ENCODE measurements at places on chromosomes 1 and 21. TPM values are rescaled to one million over a fixed set of nuclear protein-coding genes. Genes with fewer than 3 reads are reported as not detected.

DNA sequence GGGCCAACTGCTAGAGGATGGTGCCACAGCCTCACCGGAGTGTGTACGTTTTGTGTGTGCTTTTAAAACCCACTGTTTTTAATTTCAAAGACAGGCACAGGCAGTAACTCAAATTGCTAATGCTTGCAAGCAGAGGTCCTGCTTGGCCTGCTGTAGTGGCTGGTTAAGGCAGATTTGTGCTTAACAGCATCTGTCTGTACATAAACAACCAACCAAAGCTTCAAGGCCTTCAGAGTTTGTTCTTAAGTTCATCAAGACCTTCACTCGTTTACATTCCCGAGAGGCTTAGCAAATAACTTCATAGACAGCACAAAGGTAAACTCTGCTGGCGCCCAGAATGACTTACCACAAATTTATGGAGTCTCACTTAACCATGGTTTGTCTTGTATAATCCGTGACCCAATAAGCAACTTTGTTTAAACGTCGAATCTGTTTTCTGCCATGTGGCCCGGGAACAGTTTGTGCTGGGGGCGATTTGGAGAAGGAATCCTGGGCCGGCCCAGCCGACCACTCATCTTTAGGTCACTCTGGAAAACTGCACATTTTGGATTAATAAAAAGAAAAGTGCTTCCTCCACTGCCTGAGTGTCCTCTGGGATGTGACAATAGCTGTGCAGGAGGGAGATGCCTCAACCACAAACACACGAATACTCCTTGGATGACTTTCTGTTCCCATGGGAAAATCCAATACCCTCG, 58.1 kb downstream of the CAPZB start:
- peak; percentile 87 for DNase-seq

The RPTN gene
- polyA plus RNA-seq, result not detected

The LCE6A gene
- polyA plus RNA-seq, result not detected

The DAB1 gene
- 0.41 TPM for polyA plus RNA-seq

The FAM131C gene
- 0.56 TPM for polyA plus RNA-seq

GRCh38 chr1:85372683-85373377, 92.1 kb downstream of the DDAH1 start:
- peak; percentile 50 for DNase-seq

The MTARC2 gene
- polyA plus RNA-seq, result 2.6 TPM

The RNU1-2 gene
- not detected for polyA plus RNA-seq

DNA sequence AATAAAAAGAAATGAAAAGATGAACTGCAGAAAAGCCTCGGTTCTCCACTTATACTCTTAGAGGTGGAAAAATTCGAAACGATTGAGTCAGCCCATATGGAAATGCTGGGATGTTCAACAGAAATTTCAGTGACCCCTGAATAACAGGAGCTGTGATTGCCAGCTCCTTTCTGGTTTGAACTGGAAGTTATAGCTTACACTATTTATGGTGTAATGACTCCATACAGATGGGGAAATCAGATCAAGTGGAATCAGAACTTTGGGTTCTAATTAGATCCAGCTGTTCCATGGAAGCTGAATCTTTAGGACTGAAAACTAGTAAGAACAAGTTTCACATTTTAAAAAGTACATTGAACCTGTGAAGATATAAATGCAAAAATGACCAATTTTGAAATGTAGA, 569.3 kb upstream of the ZRANB2 start:
- DNase-seq, result peak; percentile 48

- peak; percentile 43 for DNase-seq
Measured at GRCh38 chr21:17461582-17461981, 51.3 kb upstream of the CXADR start.

GRCh38 chr1:91124290-91124985, 102.6 kb upstream of the ZNF644 start:
- no peak for DNase-seq

GRCh38 chr1:87560137-87560536, 231.5 kb downstream of the LMO4 start:
- no peak for DNase-seq

The DISC1 gene
- 2.2 TPM for polyA plus RNA-seq

GRCh38 chr1:31834501-31834900, 18.7 kb upstream of the SPOCD1 start:
- DNase-seq, result no peak

GRCh38 chr1:61149010-61149860, 66.9 kb downstream of the NFIA start:
- no peak for DNase-seq

DNA sequence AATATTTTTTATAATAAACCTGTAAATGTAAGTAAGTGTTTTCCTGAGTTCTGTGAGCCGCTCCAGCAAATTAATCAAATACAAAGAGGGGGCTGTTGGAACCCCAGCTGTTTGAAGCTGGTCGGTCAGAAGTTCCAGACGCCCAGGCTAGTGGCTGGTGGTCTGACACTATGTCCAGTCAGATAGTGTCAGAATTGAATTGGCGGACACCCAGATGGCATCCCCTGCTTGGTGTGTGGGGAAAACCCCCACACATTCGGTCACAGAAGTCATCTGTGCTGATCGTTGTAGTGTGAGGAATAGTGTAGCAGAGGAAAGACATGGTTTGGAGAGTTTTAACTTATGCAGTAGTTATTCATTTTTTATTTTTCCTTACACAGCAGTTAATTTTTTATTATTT, 32.4 kb downstream of the TBCE start:
- no peak for DNase-seq

The SLC9C2 gene
- not detected for polyA plus RNA-seq

DNA sequence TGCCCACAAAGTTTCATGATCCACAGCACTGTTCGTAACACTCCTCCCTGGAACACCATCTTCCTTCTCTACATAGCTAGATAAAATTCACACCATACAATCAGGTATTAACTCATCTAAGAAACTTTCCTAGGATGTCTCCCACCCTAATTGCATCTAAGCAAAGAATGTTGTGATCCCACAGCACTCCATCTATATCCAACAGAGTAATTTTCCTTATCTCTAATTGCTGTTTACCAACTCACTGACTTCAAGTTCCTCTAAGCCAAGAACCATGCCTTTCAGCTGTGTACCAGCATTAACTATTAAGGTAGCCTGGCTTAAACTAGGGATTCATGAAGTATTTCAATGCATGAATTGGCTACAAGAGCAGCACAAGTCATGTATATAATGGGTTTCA, 114.2 kb downstream of the SIPA1L2 start:
- DNase-seq, result no peak

- no peak for DNase-seq
Measured at GRCh38 chr1:204282761-204283221, 69.0 kb upstream of the GOLT1A start.

- DNase-seq, result peak; percentile 61
Measured at GRCh38 chr1:203584035-203584434, 42.6 kb upstream of the ATP2B4 start.

- DNase-seq, result no peak
Measured at GRCh38 chr1:234143681-234144080, 229.6 kb upstream of the COA6 start.

DNA sequence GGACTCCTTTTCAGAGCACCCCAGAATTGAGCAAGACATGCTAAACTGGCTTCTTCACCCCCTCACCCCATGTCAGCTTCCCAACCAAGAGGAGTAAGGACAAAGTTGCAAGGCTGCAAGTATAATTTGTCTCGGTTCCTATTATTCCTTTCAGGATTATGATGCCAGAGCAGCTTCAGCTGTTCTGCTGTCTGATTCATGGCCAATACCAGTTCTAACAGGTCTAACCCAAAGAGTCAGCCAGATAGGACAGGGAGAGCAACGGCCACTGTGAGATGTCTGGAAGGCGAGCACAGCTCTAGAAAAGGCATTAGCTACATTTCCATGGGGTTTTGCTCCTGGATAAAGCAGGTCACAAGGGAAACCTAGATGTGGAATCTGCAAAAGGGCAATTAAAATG, 53.3 kb upstream of the HOOK1 start:
- DNase-seq, result peak; percentile 30

DNA sequence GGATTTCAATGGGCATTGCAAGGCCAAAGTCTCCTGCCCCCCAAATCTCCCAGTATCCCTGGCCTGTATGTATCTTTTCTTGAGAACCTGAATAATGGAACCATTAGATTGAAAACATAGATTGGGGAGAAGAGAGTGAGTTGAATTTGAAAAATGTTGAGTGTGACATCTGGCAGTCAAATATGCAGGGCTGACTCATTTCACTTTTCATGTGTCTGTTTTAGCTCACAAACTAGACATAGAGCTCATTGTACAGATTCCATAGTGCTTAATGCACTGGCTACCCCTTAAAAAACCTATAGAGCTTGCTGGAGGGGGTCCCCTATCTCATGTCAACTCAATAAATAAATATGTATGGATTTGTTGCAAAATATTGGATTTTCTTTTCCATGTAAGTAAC, 30.8 kb downstream of the DDR2 start:
- DNase-seq, result peak; percentile 36

The GPATCH4 gene
- polyA plus RNA-seq, result 26.6 TPM

GRCh38 chr1:184709418-184709817, 45.2 kb downstream of the EDEM3 start:
- no peak for DNase-seq

DNA sequence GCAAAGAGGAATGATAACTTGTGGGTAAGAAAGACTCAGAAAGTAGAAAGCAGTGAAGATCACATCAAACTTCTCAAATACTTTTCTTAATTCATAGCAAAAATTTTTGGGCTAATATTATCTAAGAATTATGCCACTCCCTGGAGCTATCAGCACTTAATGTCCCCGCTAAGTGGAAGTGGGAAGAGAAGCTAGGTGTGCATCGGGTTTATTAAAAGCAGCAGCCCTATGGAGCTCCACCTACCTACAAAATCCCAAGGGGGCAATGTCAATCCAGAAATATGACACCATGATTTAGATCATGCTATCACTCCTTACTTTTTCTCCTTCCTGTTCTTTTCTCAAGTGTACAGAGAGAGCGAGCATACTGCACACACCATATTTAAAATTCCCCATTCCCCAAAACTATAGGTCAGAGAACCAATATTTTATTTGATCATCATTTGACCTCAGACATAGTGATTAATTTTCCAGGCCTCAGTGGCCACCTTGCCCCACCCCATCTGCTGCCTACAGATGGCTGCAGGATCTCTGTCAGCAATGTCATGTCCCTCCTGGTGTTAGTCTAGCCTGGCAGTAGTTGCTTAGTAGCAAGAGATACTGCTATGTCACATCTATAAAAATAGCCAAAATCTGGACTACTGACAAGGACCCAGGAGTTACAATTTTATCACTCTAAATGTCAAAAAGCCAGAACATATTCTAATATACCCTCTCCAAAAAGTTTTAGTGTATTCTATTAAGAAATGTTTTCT, 66.6 kb downstream of the MAP3K21 start:
- DNase-seq, result no peak

The ZNF687 gene
- polyA plus RNA-seq, result 13.7 TPM

GRCh38 chr1:76607717-76608116, 259.6 kb upstream of the ST6GALNAC5 start:
- no peak for DNase-seq

DNA sequence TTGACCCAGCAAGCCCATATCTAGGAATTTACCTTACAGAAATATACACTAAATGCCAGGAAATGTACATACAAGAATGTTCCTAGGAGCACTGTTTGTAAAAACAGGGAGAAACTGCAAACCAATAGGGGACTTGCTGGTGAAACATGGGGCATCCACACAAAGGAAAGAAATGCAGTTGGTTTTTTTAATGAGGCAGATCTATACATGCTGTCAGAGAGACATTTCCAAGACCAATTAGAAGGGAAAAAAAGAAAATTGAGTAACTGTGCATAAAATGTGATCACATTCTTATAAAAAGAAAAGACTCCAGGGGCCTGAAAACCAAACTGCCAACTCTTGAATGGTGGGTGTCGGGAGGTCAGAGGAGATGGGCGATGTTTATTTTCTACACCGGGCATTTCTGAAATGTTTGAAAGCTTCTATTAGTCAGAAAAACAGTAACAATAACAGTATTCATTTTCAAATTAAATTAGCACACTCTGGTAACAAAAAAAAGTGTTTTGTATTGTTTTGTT, 56.6 kb downstream of the MATN1 start:
- no peak for DNase-seq

DNA sequence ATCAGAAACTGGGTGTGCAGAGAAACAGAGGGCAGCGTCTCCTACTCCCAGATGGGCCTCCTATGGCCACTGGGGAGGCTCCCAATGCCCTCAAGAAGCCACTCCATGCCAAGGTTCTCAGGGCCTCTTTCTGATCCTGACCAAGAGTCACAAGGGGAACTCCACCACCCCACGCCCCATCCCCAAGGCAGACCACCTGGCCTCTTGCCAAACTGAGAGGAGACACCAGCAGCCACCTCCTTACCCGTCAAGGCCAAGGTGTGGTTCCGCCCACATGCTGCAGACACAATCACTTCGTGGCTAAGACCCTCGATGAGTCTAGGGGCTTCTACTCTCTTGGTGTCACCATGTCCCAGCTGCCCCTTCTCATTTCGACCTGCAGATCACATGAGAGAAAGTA, 17.0 kb downstream of the RCC2 start:
- no peak for DNase-seq

DNA sequence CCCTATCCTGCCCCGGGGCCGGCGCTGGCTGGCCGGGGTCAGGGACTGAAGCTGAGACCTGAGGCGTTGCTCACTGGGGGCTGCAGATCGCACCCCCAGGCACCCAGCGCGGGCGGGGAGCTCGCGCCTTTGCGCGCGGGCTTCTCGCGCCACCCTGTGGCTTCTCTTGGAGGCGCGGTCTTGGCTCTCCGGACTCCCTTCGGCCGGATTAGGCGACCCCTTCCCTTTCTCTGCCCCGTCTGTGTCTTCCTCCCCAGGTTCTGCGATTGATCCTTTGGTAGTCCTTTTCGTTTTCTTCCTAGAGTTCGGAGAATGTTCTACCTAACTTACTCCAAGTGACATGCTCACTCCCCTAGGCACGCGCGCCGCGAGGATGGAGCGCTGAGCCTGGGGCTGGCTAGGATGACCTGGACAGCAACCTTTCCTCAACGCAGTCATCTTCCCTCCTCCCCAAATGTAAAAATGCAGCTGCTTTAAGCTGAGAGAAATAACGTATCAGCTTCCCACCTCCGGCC, 495 bp upstream of the NTRK1 start:
- DNase-seq, result peak; percentile 21

The CSMD2 gene
- 0.36 TPM for polyA plus RNA-seq

The GPR89B gene
- 9.4 TPM for polyA plus RNA-seq

DNA sequence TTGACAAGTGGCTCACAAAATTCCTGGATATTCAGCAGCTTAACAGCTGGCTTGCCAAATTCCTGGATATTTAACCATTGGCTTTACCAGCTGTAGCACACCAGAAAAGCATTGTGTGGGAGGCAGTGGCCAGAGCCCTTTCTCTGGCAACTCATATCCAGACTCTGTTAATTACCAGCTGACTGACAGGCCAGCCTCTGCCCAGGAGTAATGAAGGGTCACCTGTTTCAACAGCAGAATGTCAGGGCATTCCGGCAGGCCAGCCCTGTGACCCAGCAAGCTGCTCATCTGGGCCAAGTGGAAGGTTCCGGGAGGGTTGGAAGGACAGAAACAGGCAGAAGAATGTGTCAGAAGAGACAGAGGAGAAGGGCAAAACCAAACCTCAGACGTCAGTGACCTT, 35.2 kb upstream of the KIRREL1 start:
- DNase-seq, result no peak

Data from IMR-90 (cell line).